ENCODE measurements at places on chromosomes 4 and X.

- no peak for DNase-seq
Observed at GRCh38 chrX:15911734-15912550, 57.3 kb upstream of the AP1S2 start.

DNA sequence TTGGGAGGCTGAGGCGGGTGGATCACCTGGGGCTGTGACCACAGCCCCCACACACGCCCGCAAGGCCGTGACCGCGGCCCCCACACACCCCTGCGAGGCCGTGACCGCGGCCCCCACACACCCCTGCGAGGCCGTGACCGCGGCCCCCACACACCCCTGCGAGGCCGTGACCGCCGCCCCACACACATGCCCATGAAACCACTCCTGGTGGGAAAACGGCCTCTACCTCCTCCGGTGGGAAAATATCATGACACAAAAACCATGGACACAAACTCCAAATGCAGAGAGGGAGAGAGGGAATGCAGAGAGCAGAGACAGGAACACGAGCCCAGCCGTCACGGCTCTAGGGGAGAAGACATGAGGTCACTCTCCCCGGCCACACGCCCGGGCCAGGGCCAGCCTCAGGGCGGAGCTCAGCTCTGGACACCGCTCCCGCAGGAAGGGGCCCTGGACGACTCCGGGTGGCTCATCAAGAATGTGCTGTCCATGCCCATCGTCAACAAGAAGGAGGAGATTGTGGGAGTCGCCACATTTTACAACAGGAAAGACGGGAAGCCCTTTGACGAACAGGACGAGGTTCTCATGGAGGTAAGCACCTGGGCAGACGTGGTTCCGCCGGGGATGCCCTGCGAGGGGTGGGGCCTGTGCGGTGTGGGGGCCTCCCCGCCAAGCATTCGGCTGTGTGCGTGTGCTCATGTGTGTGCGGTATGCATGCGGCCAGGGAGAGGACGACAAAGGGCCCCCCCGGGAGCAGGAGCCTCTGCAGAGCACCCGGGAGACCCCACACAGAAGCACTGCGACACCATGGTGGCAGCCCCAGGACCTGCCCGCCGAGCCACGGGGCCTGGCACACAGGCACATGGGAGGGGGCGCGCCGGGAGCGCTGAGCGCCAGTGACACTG, 17.4 kb downstream of the ATP5ME start:
- DNase-seq, result no peak

DNA sequence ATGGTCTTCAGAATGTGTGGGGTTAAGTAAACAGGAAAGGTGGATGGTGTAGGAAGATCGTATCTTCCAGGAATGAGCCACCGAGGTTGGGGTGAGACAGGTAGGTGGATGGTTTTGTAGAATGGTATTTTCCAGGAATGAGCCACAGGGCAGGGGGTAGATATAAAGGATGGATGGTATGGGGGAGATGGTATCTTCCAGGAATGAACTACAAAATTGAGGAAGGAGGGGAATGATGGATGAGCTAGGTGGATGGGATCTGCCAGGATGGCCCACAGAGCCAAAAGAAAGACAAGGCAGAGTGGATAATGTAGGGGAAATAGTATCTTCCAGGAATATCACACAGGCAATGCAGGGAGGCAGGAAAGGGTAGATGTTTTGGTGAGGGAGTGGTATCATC, 60.0 kb downstream of the MAOA start:
- no peak for DNase-seq

GRCh38 chrX:133985164-133985966, at the start of gene GPC3:
TSS of gene GPC3 (minus strand) at chrX:133985594.
- peak; percentile 37 for DNase-seq

DNA sequence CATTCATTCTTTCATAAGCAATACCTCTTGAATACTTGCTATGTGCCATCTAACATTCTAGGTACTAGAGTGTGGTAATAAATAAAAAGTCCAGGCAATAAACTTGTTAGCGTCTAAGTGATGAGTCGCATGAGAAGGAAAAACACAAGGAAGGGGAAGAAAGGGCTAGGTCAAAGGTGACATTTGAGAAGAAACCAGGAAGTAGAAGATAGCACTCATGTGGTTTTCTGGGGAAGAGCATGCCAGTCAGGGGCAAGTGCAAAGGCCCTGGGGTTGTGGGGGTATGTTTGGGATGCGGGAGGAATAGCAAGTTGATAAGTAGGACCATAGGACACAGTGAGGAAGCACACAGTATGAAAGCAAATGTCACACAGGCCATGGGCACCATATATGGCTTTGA, 157.0 kb downstream of the TSPAN5 start:
- no peak for DNase-seq

GRCh38 chrX:2672084-2672483, 19.0 kb upstream of the CD99 start:
- no peak for DNase-seq

DNA sequence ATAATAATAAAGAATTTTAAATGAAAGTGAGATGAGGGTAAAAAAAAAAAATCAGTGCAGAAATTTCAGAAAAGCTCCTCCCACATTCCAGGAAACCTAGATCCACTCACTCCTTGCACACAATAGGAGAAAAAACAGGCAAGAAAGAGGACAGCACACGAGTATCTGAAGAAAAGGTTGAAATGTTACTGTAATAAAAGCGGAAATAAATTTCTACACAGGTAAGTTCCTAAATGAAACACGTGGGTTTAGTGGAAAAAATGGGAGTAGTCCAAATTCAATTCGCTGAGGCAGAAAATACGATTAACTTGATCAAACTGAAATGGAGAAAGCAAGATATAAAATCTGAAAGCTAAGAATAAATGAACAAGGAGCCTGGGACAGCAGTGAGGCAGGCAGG, 2.0 kb upstream of the ACE2 start:
- DNase-seq, result no peak

GRCh38 chr4:102869569-102870197, 891 bp downstream of the CISD2 start:
- DNase-seq, result no peak

DNA sequence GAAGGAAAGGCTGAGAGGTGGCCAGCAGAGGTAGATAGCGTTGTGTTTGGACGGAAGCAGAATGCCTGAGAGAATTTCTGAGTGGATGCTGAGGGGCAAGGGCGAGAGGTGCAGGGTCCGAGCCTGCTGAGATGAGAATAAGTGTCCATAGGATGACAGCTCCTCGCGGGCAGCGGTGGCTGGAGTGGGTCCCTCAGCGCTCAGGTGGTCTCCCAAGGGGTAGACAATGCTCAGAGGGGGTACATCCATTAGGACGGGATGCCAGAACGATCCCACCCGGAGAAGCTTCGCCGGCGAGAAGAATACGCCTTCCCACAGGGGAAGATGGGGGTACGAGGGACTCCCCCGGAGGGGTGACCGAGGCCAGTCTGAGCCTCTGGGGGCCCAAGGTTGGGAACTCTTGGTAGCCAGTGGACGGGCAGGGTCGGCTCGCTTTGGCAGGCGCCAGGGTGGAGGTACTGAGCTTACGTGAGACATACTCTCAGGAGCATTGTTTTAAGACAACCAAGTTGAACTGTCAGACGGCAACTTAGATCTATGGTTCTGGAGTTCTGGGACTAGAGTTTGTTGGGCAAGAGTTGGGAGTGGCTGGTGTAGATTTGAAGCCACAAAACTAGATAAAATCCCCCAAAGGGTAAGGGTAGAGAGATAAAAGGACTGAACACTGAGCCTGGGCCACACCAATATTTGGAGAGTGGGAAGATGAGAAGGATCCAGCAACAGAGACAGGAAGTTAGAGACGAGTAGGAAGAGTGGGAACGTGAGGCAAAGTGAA, 15.8 kb downstream of the BRCC3 start:
- DNase-seq, result no peak

DNA sequence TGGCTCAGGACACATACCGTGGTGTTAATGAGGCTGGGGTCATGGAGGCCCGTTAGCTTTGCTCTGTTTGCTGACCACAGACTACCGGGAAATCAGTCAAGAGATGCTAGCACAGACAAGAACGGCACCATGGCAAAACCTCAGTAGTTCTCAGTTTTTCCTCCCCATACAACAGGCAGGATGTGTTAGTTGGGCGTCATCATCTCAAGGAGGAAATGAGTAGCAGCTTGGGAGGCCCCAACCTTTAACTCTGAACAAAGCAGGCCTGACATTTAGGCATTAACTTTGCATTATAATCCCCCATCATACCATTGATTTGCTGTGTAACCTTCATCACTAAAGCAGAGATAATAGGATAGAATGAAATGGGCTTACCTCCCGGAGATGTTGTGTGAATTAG, 714.2 kb downstream of the RPA4 start:
- peak; percentile 11 for DNase-seq

DNA sequence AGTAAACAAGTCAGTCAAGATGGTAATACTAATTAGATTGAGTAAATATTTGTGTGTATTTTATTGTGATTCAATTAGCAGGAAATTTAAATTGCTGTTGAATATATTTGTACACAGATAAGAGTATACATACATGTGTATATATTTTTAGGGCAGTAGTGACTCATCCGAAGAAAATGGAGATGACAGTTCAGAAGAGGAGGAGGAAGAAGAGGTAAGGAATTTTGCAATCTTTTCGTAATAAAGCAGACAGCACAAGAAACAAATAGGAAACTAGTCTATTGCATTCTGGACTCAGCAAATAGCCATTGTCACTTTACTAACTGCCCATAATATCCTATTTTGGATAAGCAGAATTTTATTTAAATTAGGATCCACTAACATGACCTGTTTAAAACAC, 6.6 kb downstream of the IBSP start:
- DNase-seq, result no peak

GRCh38 chrX:48972220-48973164, 848 bp upstream of the KCND1 start:
- peak; percentile 32 for DNase-seq

DNA sequence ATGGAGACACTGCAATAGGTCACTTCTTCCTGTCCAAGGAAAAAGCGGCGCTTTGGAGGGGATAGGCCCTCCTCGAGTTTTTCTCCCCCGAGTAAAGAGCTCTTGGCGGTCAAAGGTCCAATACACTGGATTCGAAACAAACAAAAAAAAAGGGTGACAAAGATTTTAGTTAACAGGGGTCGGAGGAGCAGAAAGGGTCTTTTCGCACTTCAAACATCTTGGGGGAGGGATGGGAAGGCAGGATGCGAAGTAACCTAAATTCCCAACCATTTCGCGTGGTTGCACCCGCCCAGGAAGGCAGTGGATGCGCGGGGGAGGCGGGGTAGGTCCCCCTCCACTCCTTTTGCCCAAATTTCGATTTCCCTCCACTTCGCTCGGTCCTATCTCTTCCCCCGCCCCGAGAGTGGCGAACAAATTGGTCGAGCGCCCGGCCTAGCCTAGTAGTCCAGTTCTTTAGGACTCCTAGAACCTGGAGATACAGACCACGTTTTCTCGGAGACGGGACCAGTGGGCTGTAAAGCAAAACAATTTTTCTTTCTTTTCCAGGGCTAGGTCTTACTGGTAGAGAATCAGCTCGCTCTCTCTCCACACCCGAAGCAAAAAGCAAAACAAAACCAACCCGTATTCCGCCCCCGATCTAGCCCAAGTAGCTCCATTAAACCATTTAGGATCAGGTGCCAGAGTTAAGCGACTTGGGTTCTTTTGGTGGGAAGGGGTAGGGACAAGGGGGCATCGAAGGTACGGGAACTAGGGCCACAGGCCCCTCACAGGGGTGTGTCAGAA, 2.0 kb upstream of the STAG2 start:
- peak; percentile 18 for DNase-seq

DNA sequence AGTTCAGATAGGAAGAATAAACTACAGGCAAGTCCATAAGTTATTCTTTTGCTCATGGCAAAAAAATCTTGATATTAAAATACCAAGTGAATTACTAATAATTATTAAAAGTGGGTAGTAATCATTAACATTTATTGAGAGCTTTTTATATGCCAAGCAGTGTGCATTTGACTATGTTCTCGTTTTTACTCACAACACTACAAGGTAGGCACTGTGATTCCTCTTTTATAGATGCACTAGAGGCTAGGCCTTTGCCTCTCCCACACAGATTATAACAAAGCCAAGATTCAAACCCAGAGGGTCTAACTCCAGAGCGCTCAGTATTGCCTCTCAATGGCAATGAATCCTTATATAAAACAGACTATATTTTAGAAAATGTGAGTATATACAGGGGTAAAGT, 254.2 kb downstream of the NAF1 start:
- no peak for DNase-seq

DNA sequence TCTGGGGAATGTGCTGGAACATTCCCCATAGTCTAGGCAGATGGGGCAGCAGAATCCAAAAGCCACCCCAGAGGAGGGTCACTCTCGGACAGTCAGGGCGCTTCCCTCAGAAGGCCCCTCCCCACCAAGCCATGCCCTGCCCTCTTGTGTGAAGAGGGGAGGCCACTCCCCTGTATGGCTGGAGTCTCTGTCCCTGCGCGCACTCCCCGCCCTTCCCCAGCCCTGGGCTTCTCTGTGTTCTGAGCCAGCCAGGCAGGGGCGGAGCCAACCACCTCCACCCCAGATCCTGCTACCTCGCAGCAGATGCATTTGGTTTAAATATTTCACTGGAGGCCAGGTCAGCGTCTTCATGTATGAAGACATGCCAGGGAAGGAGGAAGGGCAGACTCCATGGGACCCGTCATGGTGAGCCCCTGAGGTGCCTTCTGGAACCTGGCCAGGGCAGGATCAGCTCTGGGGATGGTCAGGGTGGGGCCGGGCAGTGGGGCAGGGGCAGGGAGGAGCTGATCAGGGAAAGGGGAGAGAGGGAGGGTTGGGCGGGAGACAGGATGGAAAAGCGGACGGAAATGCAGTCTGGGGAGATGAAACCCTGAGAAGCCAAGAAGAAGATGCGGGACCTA, 107.3 kb downstream of the ADRA2C start:
- no peak for DNase-seq

GRCh38 chr4:16072168-16072567, 11.7 kb downstream of the PROM1 start:
- no peak for DNase-seq

- no peak for DNase-seq
Observed at GRCh38 chr4:1564535-1565375, 119.4 kb downstream of the FAM53A start.

GRCh38 chr4:107718351-107718965, 1.6 kb downstream of the PAPSS1 start:
- DNase-seq, result no peak

DNA sequence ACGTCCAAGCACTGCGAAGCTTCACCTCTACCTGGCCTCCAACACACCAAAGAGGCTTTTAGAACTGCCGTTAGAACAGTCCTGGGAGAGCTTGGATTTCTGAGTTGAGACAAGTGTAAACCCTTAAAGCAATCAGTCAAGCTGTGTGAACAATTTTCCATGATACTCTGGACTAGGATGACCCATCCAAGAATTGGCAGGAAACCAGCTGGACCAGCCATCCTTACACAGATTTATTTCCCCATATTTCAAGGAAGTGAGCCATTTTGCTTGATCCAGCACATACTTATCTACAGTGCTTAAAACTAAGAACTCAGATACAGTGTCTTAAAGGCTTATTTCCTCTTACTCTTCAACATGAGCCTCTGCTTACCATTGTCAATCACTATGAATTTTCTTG, 340.7 kb upstream of the HS3ST1 start:
- DNase-seq, result no peak

- no peak for DNase-seq
Observed at GRCh38 chr4:172657081-172657480, 511.5 kb upstream of the GALNT7 start.

- no peak for DNase-seq
Observed at GRCh38 chr4:186079694-186080093, 10.7 kb downstream of the TLR3 start.

Data from activated CD4-positive, alpha-beta T cell treated with anti-CD3 and anti-CD28 coated beads, Interleukin-2, amount 10 ng/mL, durations not matched to agents 7 days and 5 days (primary cell).